ENCODE measurements at places on chromosomes 11 and 22.

DNA sequence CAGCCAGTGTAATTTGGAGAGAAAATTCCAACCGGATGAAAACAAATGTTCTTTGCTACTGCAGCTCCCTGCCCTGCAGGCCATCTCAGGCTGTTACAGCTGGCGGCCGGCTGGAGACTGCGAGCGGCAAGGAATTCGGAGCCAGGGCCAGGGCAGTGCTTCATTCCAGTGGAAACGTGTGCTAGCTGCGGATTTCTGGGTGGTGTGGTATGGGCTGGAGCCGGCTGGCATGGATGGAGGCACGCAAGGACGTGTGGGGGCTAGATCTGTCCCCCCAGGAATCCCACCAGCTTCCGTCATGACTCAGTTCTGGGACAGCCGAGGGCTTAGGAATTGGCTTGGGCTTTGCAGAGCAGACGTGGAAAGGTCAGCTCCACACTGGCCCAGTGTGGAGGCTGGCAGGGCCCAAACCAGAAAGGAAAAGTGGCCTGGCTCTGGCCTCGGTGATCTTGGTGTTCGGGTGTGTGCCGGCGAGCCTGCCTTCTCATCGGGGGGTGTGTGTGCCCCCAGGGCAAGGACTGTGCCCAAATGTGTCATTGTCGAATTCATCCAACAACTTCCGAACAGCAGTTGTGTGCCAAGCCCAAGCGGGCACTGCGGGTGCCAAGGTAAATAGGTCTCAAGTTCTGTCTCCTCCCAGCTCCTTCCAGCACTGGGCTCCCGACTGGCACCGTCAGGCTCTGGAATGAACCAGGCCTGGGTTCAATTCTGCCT, 48.1 kb upstream of the SHISAL1 start:
- no peak for DNase-seq

- DNase-seq = peak; percentile 66
Observed at GRCh38 chr22:36332623-36333332, 55.0 kb downstream of the MYH9 start.

- no peak for DNase-seq
Observed at GRCh38 chr11:131278472-131278871, 91.9 kb upstream of the NTM start.

GRCh38 chr11:71198141-71198822, 54.1 kb downstream of the SHANK2 start:
- no peak for DNase-seq

DNA sequence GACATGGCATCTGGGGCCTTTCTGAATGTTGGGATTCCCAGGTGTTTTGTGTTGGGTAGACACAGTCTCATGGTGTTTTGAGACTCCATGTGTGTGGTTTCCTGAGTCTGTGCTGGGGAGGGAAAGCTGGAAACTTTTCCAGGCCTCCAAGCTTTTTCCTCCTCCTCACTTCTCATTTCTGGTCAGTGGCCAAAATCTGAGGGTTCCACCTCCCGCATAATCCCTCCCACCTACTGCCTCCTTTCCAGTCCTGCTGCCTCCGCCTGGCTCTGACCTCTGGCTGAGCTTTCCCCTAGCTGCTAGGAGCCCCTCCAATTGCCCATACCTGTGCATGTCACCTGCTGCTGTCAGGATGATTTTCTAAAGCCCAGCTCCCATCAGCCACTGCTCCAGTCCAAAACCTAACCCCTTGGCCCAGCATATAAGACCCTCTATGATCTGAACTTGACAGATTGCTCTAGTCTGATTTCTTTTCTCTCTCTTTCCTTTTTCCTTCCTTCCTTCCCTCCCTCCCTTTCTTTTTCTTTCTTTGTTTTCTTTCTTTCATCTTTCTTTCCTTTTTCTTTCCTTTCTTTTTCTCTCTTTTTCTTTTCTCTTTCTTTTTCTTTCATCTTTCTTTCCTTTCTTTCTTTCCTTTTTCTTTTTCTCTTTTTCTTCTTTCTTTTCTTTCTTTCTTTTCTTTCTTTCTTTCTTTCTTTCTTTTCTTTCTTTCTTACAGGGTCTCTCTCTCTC, 51.4 kb upstream of the NECTIN1 start:
- DNase-seq = no peak

GRCh38 chr11:11265320-11265719, 87.7 kb downstream of the CSNK2A3 start:
- DNase-seq = no peak

- no peak for DNase-seq
Observed at GRCh38 chr11:121341609-121342008, 49.0 kb downstream of the SC5D start.

GRCh38 chr11:73761403-73761945, 600 bp upstream of the RAB6A start:
- DNase-seq = no peak

DNA sequence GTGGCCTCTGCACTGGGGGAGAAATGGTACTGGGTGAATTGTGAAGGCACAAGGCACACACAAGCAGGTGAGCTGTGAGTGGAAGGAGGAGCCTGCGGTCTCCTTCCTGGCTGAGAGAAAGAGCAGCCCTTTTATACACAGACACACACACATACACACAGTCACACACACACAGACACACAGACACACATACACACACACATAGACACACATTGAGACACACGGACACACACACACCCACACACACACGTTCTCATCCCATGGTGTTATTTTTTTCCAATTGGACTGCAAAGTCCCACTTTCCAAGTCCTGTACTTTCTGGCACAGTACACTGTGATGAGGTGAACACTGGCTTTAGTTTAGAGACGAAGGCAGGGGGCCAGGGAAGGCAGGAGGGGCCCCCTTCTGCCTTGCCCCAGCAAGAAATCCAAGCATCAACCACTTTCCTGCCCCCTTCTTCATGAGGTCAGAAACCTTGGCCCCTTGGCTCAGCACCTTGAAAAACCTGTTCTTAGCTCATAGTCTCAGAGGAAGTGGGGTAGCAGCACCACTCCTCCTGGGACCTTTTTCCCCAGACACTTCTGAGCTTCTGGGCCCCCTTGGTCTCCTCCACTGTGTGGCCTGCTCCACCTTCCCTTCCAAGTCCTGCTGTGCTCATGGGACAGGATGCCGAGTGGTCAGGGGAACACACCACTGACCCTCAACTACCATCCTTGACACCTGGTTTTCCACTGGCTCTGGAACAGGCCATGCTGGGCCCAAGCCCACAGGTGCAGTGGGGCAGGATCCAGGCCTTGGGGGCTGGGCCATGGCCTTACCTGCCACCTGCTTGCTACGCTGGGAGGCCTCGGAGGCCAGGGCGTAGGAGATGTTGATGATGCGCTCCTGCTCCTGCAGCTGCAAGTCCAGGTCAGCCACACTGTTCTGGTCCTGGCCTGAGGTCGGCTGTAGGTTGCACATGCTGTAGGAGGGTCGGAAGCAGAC, 43.8 kb downstream of the C11orf58 start:
- no peak for DNase-seq

DNA sequence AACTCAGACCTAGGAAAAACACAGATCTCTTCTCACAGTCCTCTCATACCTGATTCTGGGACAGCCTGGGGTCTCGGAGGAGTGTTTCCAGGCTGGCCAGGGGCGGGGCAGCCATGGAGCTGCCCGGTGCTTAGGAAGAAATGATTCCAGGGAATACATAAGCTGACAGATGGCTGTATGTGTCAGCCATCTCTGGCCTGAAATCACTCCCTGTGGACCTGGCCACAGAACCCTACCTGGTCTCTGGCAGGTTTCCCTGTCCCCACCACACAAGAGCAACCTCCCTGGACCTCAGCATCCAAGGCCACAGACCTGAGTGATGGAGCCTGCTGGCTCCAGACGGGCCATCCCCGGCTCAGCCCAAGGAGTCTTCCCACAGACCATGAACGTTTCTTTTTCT, 10.0 kb downstream of the GGA1 start:
- no peak for DNase-seq

DNA sequence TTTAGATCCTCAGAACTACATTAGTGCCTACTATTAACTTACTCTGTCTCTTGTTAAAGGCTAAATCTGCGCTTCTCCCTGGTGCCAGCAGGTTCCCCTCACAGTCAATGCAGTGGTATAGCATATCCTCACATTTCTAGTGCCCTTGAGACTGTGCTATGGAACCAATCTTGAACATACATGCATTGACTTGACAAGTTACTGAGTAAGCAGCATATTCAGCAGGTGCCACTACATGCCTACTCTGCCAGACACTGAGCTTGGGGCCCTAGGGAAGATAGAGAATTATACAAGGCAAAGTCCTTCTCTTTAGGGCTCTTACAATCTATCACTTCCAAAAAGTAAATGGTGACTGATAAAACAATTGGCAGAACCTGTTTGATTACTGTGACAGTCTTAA, 3.2 kb downstream of the FUT4 start:
- DNase-seq = no peak

DNA sequence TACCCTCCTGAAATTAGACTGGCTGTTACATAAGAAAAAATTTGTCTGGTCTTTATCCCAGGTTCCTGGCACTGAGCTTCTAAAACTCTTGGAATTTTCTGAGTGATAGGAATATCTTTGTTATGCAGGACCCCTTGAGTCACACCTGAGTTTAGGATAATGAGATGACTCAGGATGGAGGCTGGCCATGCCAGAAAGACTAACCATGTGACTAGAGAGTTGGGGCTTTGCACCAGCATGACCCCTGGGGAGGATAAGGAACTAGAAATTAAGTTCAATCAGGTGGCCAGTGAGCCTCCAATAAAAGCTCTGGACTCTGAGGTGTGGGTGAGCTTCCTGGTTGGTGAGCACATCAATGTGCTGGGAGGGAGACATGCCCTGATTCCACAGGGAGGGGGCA, 88.1 kb downstream of the XRRA1 start:
- DNase-seq = no peak

DNA sequence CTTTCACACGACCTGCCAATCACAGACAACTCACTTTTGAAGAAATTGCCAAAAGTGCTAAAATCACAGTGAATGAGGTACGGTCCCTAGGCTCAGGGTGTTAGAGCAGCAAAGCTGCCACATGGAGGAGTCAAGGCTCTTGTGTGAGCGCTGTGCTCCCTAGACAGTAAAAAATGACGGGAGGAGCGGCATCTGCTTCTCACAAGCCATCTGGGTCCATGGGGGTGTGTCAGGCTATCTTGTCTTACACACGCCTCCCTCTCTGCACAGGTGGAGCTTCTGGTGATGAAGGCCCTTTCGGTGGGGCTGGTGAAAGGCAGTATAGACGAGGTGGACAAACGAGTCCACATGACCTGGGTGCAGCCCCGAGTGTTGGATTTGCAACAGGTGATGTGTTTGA, 14.8 kb downstream of the PSMD13 start:
- DNase-seq = no peak

DNA sequence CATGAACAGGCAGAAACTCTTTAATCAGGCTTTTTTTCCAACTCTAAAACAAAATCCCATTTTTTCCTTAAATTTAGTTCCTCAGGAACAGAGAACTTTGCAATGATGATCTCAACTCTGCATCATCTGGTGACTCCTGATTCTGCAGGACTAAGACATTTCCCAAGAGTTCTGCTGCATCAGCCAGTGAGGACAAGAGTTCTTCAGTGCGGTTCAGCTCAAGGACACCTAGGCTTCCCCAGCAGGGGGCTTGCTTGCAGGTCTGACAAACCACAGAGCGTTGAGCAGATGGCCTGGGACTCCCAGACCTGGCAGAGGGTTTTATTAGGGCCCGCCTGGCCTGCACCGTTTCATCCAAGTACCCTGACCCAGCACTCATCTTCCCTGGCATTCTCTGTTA, 6.4 kb downstream of the CDCA5 start:
- DNase-seq = no peak

GRCh38 chr11:68692871-68693483, 8.6 kb downstream of the GAL start:
- no peak for DNase-seq

- DNase-seq = no peak
Observed at GRCh38 chr22:47372111-47372581, 609.7 kb downstream of the TBC1D22A start.

GRCh38 chr22:33922349-33922681, 2.0 kb upstream of the LARGE1 start:
- DNase-seq = no peak

Data from CD4-positive, alpha-beta T cell treated with Interleukin-21 for 1 hour (primary cell).